ENCODE measurements at places on chromosomes 3 and 15.

- DNase-seq: peak; percentile 73
Observed at GRCh38 chr3:43638594-43639447, 17.0 kb upstream of the ANO10 start.

DNA sequence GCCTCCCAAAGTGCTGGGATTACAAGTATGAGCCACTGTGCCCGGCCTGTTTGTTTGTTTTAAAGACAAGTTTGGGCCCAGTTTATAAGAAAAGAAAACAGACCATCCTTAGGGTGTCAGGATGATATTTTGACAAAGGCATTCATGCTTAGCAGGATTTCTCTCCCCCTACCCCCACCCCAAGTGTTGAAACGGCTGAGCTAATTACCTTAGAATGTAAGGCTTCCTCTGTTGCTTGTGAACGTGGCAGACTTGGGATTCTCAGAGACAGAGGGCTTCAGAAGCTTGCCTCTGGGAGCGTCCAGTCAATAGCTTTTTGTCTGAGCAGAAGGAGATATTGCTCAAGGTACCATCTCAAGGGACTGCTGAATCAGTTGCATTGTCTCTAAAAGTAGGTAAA, 24.0 kb downstream of the FLNB start:
- no peak for DNase-seq

GRCh38 chr3:187197335-187197649, at the start of gene RTP1:
RTP1 (plus strand) TSS chr3:187197486; CDS start chr3:187197516, 30 bp downstream.
- no peak for DNase-seq

DNA sequence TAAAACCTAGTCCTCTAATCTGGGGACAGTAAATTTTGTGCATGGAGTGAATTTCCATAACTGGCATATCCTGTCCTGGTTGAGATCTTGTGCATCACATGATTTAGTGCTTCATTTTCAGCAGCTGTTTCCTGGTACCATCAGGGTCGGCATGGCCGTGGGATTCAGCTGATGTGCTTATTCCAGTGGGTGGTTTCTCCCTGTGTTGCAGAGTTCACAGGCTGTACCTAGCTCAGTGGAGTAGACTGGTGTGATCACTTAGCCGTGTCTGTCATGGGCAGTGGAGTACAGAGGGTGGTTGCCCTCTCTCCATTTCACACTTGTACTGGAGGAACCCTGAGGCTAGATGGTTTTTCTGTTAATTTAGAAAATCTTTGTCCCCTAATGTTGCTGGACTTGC, 228.5 kb downstream of the PTPRG start:
- no peak for DNase-seq

DNA sequence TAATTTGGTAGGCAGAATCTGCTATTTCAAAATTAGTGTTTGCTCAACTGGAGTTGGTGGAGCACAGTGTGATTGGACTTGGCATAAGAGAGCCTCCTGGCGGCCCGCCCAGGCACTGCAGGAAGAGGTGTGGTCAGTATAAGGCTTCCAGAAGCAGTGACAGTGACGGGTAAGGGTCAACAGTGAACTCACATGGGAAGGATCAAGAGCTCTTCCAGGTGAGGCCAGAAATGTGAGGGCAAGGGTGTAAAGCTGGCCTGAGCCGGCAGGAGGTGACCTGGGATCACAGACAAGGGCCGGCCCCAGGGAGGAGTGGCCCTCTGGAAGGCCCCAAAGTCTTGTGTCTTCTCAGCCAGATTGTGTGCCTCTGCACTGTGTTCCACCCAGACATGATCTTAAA, 93.2 kb upstream of the RNF7 start:
- DNase-seq: peak; percentile 43

- no peak for DNase-seq
Observed at GRCh38 chr3:133672461-133672860, 10.7 kb upstream of the TOPBP1 start.

DNA sequence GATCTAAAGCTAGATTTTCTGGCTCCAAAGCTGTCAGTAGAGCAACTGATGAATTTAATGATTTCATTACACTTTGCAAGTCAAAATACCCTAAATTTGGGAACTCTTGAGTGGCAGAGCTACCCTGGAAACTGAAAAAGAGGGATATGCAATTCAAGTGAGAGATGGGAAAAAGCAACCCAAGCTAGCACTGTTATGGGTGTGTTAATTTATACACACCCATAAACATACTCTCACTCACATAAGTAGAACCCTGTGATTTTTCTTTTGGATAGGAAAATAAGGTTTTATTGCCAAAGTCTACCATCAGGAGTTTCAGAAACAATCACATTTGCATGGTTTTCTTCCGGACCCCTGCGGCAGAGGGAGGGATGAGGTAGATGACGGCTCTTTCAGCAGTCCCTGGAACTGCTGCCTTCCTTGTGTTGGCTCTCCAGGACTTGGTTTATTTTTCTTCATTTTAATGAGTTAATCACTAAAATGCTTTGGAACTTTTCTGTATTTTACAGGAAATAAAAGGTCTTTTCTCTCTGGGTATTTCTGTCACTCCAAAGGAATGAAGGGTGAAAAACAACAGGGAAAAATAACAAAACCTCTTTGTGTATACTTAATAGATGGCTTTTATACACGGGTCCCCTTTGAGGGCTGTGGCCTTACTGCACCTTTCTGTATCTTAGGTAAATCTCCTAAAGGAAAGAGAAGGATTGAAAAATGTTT, 63.8 kb downstream of the TTC23 start:
- no peak for DNase-seq

- DNase-seq: no peak
Observed at GRCh38 chr3:51002495-51002894, 327.8 kb downstream of the DOCK3 start.

GRCh38 chr15:97567411-97567810, 393.1 kb upstream of the ARRDC4 start:
- DNase-seq: no peak

DNA sequence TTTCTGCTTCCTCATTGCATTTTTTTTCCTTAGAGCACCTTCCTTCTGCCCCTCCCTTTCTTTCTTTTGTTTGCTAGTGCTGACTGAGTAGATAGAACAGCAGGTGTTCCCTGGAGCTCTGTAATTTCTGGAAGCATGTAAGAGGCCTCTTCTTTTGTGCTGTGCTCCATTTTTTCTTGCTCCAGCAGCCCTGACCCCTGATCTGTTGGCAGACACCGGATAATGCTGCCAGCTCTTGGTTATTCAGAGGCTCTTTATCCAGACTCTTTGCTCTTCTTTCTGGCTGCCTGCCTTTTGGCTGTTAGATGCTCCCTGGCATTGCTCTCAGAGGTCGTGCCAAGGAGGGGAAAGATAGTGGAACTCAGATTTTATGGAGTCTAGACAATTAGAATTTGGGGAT, 104.4 kb upstream of the RBMS3 start:
- peak; percentile 89 for DNase-seq

DNA sequence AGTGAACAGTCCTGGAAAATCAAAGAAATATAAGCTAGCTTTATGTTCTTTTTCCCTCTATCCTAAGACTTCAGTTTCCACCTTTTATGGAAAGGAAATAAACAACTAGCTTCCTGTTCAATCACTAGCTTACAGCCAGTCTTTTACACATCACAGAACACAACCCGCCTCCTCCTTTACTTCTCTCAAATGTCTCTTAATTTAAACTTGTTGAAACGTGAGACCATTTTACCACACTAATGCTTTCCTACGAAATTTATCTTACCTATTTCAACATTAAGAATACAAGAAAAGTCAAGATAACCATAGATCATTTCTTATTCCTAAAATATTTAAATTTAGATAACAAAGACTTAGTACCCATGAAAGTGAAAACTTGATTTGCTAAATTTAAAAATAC, 6.2 kb downstream of the PRTG start:
- no peak for DNase-seq

GRCh38 chr3:65907232-65908130, 131.2 kb downstream of the MAGI1 start:
- no peak for DNase-seq

GRCh38 chr3:149459491-149460059, 14.9 kb upstream of the TM4SF4 start:
- no peak for DNase-seq

- DNase-seq: no peak
Observed at GRCh38 chr3:114447545-114447944, 153.7 kb downstream of the TIGIT start.

DNA sequence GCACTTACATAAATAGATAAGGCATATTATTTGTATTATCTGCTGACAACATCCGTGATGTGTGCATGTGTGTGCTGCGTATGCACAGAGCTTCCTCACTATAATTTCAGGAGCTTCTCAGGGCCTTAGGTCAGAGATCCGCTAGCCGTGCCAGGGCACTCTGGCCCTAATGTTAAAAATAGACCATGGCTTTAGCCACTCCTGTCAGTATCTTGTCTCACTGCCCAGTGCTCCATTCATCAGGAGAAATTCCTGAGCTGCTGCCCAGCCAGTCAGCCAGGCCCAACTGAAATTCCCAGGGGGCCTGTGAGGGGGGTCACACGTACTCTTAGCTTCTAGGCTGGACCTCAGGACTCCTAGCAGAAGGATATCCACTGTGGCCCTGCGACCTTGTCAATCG, 70.0 kb upstream of the ABHD2 start:
- no peak for DNase-seq

- DNase-seq: no peak
Observed at GRCh38 chr3:71725271-71725991, at the start of gene EIF4E3. EIF4E3 (minus strand) TSS chr3:71725402; CDS start chr3:71725367, 35 bp downstream.

DNA sequence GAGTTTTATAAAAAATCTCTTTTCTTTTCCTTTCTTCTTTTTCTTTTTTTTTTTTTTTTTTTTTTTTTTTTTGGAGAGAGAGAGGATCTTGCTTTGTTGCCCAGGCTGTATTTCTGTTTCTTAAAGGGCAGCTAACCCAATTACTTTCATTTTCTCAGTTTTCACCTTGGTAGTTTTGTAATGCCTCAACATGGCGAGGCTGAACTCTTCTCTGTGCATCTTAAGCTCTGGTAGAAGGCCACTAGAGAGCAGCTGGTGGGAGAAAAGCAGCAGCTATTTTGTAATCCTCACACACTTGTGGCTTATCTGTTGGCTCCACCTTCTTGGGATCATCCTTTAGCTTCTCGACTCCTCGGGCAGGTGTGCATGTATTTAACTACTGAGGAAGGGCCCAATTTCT, 152.2 kb upstream of the MEIS2 start:
- no peak for DNase-seq

- DNase-seq: no peak
Observed at GRCh38 chr15:56028430-56028829, 35.0 kb upstream of the NEDD4 start.

DNA sequence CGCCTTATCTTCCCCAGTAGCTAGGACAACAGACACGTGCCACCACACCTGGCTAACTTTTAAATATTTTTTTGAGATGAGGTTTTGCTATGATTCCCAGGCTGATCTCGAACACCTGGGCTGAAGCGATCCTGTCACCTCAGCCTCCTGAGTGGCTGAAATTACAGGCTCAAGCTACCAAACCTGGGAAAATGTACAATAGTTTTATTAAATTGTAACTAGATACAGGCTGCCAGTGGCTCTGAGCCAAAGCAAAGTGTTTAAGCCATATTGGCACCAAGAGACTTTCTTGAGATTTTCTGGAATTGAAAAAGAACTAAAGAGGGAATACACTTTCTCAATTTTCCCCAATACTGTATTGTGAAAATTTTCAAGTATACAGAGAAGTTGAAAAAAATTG, 204.3 kb downstream of the SUCLG2 start:
- no peak for DNase-seq

DNA sequence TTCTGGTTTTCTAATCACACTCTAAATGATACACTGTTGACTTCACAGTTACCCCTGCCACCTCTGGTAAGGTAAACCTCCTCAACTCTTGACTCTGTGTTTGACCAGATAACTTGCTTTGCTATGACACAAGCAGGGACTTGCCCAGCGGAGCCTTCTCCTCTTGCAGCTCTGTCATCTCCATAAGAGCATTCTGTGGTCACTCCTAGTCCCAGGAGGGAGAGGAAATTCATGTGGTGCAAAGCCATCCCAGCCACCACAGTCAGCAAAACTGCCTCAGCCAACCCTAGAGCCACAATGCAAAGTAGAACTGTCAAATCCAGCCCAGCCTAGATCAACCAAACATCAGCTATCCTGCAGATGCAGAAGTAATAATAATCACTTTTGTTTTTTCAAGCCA, 144.7 kb upstream of the GADL1 start:
- no peak for DNase-seq

GRCh38 chr3:111152496-111152895, 80.9 kb downstream of the NECTIN3 start:
- DNase-seq: no peak

- DNase-seq: no peak
Observed at GRCh38 chr3:94019659-94020058, 8.7 kb downstream of the STX19 start.

DNA sequence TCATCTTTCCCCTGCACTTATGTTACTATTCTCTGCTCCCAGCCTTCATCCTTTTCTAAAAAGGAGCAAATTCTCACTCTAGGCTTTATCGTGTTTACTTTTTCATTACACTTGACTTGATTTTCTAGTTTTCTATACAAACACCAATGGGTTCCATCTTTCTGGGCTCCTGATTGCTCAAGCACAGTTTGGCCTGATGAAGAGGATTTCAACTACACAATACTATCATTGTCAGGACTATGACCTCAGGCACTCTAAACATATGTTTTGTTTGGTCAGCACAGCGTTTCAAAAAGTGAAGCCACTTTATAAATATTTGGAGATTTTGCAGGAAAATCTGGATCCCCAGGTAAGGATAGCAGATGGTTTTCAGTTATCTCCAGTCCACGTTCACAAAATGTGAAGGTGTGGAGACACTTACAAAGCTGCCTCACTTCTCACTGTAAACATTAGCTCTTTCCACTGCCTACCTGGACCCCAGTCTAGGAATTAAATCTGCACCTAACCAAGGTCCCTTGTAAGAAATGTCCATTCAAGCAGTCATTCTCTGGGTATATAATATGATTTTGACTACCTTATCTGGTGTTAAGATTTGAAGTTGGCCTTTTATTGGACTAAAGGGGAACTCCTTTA, 86.2 kb downstream of the TGFBR2 start:
- DNase-seq: no peak

GRCh38 chr3:120982608-120983320, 74.8 kb downstream of the STXBP5L start:
- DNase-seq: no peak

- peak; percentile 21 for DNase-seq
Observed at GRCh38 chr3:152524198-152525140, 255.7 kb downstream of the MBNL1 start.

DNA sequence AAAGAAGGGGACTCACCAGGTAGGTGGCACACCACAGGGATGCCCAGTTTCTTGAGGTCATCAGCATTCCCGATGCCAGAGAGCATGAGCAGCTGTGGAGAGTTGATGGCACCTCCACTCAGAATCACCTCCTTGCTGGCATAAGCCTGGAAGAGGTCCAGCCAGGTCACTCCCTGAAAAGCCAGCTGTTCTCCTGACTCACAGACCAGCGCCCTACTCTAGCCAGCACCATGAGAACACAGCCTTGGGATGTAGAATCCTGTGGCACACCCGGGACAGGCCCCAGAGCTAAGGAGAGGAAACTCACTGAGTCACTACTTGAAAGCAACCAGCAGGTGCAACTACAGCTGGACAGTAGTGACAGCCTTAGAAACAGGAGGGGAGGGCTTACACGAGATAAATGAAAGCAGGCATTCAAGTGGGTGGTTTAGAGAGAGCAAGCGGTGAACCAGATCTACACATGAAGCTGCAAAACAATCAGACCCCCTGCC, 24.5 kb downstream of the CHDH start:
- peak; percentile 27 for DNase-seq

- DNase-seq: no peak
Observed at GRCh38 chr3:170999737-171000242, 26.7 kb downstream of the SLC2A2 start.

All from NCI-H2029 (cell line).